Stimulated activated memory B cell treated with anti-CD40 and anti-IgM and Interleukin-4, amounts not matched to agents 10 μg/mL and 1 μg/mL and 100 μg/mL, for 72 hours (primary cell): ENCODE measurements at places on chromosomes 12 and 14.
A peak's percentile ranks its signal among the peaks of the same experiment; 100 is the strongest.

- ATAC-seq, result no peak
Observed at GRCh38 chr12:124737040-124737419, 126.6 kb downstream of the SCARB1 start.

- no peak for ATAC-seq
Observed at GRCh38 chr12:11748903-11749302, 99.4 kb downstream of the ETV6 start.

- peak; percentile 81 for ATAC-seq
Observed at GRCh38 chr14:102708494-102708893, 68.8 kb upstream of the TRAF3 start.

DNA sequence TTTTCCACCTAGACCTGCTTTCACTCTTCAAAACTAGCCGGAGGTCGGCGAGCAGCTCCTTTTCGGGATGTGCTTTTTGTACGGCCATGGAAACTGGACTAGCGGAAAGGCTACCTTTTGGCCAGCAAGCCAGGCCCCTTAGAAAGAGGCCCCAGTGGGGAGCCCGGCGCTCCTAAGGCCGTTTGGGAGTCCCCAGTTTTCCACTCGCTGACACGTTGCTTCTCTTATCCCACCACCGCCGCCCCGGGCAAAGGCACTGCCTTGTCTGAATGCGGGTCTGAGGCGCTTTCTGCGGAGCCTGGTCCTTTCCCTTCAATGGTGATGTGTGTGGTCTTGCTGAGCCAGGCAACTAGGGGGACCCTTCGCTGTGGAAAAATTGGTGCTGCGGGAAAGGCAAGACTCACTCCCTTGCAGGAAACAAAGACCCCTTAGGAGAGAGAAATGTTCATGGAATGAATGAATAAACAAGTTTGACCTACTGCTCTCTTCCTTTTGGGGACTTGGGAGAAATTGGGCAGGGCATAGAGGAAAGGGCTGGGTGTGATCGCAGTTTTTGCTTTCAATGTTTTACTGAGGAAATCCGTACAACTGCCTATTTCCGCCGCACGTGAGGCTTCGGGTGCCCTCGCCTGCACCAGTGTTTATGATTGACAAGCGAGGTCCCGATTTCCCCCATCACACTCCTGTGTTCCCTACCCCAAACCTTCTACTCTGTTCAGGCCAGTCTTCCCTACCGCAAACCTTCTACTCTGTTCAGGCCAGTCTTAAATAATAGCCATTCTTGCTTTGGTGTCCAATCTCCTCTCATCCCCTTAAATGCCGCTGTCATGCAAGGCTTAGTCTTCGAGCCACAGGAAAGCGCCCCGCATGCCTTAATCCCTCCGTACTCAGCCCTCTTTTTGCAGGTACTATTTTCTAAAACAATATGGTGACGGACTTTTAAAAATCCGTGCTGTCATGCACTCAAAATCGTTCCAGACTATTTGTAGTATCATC lies 1.0 kb upstream of the SLC38A2 start:
- ATAC-seq, result no peak

DNA sequence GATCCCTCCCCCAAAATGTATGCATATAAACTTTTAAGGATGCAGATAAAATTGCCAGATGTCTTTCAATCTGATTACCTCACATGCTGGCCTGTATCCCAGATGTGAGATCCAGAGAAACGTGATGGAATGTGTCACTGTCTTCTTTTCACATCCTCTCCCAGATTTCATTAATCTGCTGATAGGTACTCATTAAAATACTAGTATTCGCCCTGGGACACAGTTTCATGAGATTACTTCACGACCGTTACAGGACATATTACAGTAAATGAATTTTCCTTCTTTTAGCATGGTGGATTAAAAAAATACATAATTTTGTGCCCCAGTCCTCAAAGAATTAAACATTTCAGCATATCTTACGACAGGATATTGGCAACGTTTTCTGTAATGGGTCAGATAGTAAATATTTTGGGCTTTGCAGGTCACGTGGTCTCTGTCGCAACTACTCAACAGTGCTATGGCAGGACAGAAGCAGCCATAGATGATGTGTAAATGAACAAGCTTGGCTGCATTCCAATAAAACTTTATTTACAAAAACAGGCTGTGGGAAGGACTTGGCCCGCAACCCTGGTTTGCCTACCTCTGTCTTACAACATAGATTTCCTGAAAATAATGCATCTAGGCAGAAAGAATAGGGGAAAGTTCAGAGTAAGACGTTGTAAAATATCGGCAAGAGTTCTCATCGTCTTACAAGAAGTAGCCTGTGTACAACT lies 156.0 kb upstream of the DIO3 start:
- ATAC-seq, result no peak

DNA sequence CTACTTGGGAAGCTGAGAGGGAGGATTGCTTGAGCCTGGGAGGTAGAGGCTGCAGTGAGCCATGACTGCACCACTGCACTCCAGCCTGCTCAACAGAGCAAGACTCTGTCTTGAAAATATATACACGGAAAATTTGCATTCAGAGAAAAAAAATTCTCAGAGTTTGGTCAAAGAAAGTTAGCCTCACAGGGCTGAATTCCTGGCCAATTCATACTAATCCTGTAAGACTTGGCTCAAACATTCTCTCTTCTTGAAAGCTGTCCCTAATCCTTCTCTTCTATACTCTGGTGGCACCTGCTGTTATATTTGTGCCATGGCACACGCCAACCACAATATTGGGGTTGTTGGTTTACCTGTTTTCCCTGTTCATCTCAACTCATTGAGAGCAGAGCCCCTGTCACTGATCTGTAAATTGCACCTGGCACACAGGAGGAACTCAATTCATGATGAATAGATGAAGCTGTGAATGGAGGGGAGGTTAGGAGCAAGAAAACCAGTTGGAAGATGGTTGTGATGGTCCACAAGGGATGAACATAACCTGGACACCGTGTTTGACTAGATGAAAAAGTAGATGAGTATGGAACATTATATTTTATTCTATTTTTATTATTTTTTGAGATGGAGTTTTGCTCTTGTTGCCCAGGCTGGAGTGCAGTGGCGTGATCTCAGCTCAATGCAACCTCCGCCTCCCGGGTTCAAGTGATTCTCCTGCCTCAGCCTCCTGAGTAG lies 36.8 kb upstream of the SPTSSA start:
- ATAC-seq, result no peak

- peak; percentile 31 for ATAC-seq
Observed at GRCh38 chr12:52119398-52120254, 40.1 kb downstream of the SMIM41 start.

GRCh38 chr14:68248481-68249255 lies 429.1 kb downstream of the RAD51B start:
- peak; percentile 87 for ATAC-seq

DNA sequence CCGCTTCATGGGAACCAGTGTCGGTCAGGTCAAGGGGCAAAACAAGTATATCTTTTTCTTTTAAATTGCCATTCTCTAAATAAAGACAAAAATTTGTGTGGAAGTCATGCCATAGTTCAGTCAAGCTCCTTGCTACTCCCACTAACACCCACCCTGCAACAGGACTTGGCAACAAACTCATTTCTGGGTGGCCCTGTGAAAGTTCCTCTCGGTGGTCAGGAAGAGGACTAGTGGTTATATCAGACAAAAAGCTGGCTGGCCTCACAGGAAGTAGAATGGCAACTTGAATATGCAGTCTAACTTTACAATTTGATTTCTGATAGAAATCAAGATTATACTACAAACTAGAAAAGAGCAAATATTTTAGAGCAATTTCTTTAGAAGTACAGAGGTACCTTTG lies 11.2 kb downstream of the DHRS7 start:
- ATAC-seq, result no peak

- peak; percentile 66 for ATAC-seq
Observed at GRCh38 chr12:120121766-120122293, 5.3 kb upstream of the RAB35 start.

GRCh38 chr12:49223590-49224369 lies 34.9 kb upstream of the TUBA1A start:
- no peak for ATAC-seq

- no peak for ATAC-seq
Observed at GRCh38 chr14:72524295-72524629, 369.6 kb downstream of the DPF3 start.

DNA sequence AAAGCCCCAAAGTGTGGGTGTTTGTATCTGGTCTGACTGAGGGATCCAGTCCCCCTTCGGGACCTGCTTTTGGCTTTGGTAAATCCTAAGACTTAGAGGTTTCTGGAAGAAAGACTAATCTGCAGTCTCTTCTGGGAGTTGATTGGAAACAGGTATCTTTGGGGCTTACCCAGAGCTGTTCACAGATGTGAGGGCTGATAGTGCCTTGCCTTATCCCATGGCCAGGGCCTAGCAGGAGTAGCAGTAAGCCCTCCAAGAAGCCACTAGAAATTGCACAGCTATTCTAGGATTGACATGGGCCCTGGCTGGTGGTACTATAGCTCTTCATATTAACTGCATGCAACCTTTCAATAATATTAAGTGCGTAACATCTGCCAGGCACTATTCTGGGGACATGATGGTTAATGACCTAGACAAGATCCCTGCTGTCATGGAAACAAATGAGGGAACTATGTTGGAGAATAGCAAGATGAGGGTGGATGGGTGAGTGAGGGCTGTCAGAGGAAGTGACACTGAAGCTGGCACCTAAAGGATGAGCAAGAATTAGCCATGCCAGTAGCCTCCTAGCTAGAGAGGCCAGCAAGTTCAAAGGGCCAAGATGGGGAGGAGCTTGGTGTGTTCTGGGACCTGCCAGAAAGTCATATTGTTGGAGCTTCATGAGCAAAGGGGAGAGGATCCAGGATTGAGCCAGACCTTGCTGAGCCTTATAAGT lies 71.7 kb downstream of the CRADD start:
- ATAC-seq, result no peak

- ATAC-seq, result no peak
Observed at GRCh38 chr14:75141967-75142366, 15.1 kb upstream of the NEK9 start.

- ATAC-seq, result no peak
Observed at GRCh38 chr12:115984616-115985015, 292.9 kb downstream of the MED13L start.

GRCh38 chr12:75818863-75819262 lies 212.7 kb downstream of the PHLDA1 start:
- ATAC-seq, result no peak

DNA sequence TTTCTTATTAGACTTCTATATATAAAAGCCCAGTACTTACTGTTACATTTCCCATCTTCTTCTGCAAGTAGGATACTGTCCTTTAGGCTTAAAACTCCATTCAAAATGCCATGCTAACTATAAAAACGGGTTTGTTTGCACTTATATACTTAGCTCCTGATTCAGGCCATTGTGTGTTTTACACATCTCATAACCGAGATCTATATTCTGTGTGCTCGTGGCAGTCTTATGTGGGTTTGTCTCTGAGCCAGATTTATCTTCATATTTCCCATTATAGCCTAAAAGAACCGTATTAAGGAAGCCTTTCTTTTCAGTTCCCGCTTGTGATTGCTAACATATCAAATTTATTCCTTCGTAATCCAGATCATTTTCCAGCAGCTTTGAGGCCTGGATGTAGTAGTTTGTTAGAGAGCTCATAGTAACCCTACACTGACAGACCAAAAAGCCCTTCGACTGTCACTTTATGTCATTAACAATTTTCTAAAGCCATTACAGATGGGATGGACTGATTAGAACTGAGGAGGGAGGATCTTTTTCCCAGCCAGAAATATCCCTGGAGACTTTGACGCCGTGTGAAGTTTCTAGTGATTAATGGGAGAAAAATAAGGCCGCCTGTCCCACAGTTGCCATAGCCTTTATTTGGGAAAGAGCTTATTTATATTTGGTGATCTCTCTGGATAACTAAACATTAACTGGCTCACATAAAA lies 508.5 kb downstream of the FOXG1 start:
- no peak for ATAC-seq

DNA sequence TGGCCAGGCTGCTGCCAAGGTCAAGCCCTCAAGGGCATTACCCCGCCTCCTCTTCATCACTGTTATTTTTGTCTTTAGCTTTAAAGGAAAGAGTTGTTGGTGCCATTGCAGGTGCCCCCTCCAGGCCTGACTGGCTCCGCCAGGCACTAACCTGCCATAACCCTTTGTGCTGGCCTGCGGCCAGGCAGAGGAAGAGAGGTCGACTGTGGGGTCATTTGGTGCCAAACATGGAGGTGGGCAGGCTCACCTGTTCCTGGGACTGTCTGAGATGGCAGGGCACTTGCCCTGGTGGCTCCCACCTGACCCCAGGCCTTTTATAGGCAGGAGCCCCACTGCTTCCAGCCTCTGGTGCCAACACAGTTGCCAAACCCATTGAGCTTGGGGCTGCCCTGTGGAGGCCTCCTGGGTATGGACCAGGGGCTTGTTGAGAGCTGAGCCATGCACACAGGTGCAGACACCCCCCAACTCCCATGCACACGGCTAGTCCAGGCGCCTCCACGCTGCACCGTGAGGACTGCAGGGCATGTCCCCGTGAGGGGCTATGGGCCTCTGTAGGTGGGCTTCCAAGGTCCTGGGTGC lies 29.4 kb upstream of the PLD4 start:
- ATAC-seq, result no peak

DNA sequence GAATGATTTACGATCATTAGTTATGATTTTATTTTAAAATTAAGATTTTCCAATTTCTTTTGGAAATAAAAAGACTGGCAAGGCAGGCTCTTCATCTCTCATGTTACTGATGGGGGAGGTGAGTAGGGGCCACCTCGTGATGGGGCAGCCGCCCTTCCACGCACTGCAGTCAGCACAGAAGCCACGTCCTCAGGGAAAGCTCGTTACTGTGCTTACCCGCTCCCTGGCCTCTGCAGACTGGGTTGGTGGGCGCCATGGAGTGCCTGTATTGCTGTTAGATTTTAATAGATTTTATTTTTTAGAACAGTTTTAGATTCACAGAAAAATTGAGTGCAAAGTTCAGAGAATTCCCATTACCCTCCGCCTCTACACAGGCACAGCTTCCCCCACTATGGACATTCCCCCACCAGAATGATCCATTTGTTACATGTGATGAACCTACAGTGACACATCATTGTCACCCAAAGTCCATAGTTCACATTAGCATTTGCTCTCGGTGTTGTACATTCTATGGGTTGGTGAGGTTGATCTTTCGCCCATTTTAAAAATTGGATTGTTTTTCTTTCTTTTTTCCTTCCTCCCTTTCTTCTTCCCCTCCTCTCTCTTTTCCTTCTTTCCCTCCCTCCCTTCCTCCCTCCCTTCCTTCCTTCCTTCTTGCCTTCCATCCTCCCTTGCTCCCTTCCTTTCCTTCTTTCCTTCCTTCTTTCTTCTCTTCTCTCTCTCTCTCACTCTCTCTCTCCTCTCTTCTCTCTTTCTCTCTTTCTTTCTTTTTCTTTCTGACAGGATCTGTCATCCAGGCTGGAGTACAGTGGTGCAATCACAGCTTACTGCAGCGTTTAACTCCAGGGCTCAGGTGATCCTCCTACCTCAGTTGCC lies 30.7 kb downstream of the ADGRD1 start:
- no peak for ATAC-seq

DNA sequence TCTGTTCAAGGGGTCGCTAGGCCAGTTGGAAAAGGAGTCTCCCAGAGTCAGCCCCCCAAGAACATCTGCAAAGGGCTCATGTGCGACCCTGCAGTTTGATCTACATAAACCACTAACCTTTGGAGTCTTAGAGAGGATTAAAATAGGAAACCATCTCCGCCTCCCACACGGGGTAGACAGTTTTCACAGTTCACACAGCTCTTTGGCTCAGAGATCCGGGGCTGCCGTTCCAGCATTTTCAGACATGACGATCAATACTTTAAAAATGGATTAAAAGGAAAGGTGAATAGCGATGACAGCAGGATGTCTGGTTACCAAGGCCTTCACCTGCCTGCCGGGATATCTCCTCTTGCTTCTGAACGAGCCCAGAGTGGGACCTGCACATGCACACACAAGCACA lies 59.8 kb upstream of the BCL11B start:
- ATAC-seq, result no peak

- ATAC-seq, result no peak
Observed at GRCh38 chr14:105151838-105152793, 16.5 kb downstream of the JAG2 start.
